ENCODE measurements at places on chromosomes 5 and 9. TPM values are rescaled to one million over a fixed set of nuclear protein-coding genes. Genes with fewer than 3 reads are reported as not detected.

The TRIM36 gene
- total RNA-seq, result 45.7 TPM

The PFN3 gene
- total RNA-seq, result not detected

The TTC16 gene
- not detected for total RNA-seq

The C9orf153 gene
- not detected for total RNA-seq

The DBH gene
- total RNA-seq, result not detected

The PCDHB4 gene
- total RNA-seq, result 3.4 TPM

The ATP6V1G1 gene
- total RNA-seq, result 74.5 TPM

The CRHBP gene
- total RNA-seq, result 0.57 TPM

The SHOC1 gene
- total RNA-seq, result not detected

The NDUFA8 gene
- 69.1 TPM for total RNA-seq

All from mucosa of descending colon (tissue), 3 donors.